ENCODE measurements at places on chromosomes 4 and X.

DNA sequence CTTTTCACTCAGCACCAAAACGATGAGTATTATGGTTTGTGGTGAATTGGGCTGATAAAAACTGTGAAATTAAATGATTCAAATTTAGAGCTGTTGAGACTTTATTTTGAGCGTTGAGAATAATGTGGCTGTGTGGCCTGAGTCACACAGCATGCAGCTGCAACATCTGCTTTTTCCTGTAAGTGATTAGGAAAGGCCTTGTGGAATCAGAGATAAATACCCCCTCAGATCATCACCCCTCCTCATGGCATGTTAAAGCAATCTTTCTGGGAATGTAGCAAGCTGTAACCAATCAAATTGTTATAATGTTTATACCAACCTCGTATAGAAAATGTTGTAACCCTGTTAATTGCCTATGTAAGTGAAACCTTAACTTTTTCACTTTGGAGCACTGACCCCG, 90.0 kb upstream of the GRPR start:
- no peak for DNase-seq

GRCh38 chr4:128168701-128169100, 107.6 kb downstream of the LARP1B start:
- DNase-seq = no peak

DNA sequence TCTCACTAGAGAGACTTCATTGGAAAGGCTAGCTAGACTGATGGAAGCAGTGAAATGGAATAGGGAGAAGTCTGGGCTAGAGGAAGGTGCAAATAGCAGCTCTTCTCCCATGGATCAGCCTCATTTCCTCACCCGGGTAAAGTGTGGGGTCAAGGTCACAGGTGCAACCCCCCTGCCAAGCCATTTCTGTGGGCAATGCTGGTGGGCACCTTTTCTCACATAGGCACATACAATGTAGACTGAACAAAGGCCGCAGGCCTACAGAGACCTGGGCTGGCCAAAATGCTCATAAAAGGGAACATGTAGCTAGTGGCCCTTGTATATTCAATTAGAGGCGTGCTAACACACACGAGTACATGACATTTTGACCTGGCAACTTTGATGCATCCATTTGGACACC, 71.5 kb upstream of the EFNB1 start:
- no peak for DNase-seq

- DNase-seq = no peak
Measured at GRCh38 chr4:108544481-108544880, 75.9 kb upstream of the RPL34 start.

DNA sequence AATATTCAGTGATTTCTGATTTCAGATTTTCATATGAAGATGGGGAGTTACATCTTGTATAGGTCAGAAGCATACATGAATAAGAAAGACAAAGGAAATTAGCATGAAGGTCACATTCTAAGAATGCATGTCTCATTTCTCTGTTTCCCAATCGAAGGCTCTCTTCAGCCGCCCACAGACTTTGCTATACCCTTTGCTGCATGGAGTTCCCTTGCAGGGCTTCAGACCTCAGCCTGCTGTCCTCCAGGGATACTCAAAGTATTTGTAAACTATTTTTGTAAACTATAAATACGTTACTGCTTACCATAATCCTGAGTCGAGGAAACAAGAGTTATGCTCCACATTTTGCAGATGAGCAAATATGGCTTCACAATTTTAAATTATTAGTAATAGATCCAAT, 738.4 kb downstream of the PCDH18 start:
- DNase-seq = no peak

DNA sequence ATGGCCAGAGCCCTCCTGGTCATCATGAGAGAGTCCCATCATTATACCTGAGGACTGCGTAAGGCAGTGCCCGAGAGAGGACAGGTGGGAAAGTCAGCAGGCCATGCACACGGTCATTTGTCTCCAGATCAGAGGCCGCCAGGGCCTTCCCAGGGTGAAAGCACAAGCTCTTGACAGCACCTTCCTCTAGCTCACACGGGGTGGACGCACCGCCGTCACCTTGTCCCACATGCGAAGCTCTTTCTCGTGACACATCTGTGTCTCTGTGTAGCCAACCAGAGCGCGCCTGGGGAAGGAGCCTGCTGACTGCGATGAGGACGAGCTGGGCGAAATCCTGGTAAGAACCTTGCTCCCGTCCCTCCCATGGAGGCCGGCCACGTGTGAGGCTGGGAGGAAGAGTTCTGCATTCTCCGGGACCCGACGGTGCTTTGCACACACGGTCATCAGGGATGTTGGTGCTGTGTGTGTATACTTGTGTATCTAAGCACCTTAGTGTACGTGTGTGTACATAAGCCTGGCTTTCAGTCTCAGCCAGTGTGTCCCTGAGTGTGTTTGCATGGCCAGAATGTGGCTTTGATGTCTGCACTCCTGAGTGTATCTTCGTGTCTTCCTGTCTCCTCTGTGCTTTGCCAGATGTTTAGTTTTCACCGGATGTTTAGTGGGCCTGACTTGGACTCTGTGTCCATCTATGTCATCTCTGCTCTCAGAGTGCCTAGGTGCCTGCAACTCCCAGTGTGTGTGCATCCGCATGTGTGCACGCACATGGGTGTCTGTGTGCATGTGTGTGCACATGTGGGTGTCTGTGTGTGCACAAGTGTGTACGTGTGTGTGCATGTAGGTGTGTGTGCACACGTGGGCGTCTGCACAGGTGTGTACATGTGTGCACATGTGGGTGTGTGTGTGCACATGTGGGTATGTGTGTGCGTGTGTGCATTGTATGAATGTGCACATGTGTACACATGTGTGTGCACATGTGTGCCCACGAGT, 15.1 kb downstream of the ATP5ME start:
- DNase-seq = no peak

GRCh38 chrX:13140007-13140406, 95.6 kb upstream of the FAM9C start:
- DNase-seq = no peak

GRCh38 chr4:126216611-126217010, 901.9 kb downstream of the FAT4 start:
- no peak for DNase-seq

DNA sequence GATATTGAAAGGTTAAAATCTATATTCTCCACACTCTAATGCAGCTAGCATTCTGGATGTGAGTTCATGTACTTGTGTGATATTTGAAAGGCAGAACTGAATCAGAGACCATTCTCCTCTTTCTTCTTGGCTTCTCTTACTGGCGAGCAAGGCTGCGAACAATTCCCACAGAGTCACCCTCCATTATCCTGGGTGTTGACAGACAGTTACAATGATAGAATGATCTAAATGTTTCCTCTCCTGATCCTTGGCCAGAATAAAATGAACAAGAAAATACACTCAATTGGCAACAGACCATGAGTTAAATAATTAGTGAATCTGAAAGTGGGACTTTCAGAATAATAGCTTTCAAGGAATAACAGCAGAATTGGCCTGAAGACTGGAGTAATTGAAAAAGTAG, 342.8 kb downstream of the RAPGEF2 start:
- no peak for DNase-seq

GRCh38 chr4:31783311-31783710, 1063.1 kb downstream of the PCDH7 start:
- no peak for DNase-seq

DNA sequence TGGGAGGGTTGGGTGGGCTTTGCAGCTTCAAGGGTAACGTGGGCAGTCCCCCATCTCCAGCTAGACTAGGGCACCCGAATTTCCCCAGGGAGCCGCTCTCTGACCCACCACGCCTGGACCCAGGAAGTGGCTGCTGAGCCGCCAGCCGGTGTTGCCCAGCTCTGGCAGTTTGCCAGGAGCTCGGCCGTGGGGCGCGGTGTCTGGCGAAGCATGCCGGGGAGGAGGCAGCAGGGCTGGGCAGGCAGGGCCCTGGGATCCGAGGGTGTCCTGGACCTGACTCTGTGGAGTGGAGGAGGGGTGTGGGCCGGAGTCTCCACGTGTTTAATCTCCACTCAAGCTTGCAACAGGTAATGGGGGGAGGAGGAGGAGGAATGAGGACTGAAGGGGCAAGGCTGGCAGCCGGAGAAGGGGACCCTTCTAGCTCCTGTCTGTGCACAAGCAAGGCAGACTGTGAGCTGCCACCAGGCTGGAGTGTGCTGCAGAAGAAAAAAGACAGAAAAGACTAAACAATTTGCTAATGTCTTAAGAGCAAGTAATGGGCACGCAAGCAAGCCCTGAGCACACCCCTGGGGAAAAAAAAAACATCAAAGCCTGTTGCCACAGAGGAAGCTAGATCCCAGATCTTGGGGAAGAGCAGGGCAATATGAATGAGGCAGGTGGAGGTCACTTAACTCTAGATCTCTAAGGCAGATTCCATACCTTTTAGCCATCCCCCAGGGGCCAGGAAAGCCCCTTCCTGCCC, 2.4 kb downstream of the LONRF3 start:
- DNase-seq = no peak

DNA sequence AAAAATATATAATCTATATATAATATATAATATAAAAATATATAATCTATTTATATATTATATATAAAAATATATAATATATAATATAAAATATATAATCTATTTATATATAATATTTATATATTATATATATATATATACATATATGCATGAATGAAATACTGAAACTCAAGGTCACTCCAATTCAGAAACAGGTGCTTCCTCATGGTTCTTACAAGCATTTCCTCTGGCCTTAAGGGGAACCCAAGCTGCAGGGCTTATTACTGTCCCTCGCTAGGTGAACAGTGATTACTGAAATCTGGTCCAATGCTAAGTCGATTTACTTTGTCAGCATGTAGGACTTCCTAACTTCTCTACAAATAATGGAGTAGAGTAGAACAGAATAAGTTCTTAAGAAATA, 174.3 kb downstream of the GPM6A start:
- DNase-seq = no peak

DNA sequence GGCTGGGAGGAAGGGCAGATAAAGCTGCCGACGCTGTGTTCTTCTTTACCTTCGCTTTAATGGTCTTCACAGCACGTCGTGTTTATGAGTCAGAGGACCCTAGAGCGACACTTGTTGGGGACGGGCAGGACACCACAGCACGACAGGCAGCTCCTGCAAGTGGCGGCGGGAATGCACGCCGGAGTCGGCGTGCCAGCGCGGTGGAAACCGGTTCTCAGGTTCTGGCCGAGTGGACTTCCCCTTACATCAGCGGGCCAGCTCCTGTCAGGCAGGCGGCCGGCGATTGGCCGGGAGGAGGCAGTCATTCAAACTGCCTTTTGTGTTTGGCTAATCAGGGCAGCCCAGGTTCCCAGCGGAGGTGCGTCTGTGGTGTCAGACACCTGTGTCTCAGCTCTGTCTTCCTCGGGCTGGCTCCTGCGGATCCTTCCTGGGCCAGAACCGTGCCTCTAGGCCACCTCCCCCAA, 150.9 kb downstream of the SHROOM3 start:
- no peak for DNase-seq

GRCh38 chrX:69073241-69073640, 92.0 kb downstream of the PJA1 start:
- no peak for DNase-seq

DNA sequence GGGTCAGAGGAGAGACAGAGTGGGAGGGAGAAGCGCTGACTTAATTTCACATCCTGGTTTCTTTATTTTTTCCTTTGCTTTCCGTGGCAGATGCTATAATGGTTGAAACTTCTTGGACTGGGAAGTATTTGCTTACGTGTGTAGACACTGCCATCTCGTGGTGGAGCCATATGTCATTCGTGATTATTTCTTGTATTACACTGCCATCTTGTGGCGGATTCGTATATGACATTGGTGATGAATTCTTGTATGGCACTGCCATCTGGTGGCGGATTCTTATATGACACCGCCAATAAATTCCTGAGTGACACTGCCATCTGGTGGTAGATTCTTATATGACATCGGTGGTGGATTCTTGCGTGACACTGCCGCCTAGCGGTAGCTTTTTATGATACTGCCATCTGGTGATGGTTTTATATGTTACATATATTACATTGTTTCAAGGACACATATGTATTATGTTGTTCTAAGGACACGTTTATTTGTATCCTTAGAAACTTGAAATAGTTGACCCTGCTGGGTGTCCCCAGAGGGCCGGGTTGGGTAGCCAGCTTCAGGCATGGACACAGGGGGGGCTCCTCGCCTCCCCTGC, 37.3 kb upstream of the CLCN4 start:
- DNase-seq = peak; percentile 45

DNA sequence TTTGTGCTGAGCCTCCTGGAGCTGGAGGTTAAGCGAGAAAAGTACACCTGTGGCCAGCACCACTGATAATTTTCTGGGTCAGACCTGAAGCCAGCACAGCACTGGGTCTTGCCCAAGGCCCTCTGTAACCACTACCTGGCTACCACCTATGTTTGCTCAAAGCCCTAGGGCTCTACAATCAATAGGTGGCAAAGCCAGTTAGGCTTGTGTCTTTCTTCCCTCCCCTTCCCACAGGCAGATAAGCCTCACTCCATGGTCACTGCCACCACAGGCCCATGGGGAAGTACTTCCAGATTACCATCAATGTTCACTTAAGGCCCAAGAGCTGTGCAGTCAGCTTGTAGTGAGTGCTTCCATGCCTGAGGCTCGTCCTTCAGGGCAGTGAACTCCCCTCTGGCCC, 35.2 kb upstream of the ARMCX4 start:
- no peak for DNase-seq

DNA sequence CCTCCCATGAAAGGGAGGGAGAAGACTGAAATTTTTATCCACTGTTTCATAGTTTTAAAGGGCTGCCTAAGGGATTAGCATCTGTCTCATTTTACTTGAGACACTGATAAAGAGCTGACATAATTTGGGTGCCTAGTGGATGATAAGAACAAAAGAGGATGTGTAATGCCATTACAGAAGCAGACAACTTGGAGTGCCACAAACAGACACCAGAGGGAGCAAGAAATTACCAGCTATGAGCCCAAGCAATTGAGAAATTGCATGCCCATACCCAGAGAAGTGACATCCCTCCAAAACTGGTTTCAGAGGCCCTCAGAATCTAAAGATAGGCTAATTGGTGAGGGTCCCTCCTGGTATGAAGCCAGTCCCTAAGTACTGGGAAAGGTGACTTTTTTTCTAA, 38.5 kb upstream of the POU3F4 start:
- no peak for DNase-seq

- DNase-seq = no peak
Measured at GRCh38 chr4:103498161-103499070, 221.4 kb downstream of the TACR3 start.

- DNase-seq = no peak
Measured at GRCh38 chr4:128552586-128552907, 257.0 kb upstream of the JADE1 start.

DNA sequence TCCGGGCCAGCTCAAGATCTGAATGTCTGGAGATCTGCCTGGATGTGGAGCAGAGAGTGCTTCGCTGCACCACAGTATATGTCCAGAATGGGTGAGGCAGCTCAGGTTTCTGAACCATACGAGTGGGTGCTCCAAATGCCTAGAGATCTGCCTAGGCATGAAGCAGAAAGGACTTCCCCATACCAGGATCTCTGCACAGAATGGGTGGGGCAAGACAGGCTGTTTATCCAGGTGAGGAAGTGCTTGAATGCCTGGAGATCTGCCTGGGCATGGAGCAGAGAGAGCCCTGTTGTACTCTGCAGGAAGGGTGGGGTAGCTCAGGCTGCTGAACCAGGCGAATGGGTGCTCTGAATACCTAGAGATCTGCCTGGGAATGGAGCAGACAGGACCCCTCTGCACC, 45.4 kb upstream of the MAGEC2 start:
- DNase-seq = no peak
